ENCODE measurements at places on chromosomes 16 and 17. TPM values are rescaled to one million over a fixed set of nuclear protein-coding genes. Genes with fewer than 3 reads are reported as not detected.
A peak's percentile ranks its signal among the peaks of the same experiment; 100 is the strongest.

Gene CSH1
- 0.83 TPM for polyA plus RNA-seq

DNA sequence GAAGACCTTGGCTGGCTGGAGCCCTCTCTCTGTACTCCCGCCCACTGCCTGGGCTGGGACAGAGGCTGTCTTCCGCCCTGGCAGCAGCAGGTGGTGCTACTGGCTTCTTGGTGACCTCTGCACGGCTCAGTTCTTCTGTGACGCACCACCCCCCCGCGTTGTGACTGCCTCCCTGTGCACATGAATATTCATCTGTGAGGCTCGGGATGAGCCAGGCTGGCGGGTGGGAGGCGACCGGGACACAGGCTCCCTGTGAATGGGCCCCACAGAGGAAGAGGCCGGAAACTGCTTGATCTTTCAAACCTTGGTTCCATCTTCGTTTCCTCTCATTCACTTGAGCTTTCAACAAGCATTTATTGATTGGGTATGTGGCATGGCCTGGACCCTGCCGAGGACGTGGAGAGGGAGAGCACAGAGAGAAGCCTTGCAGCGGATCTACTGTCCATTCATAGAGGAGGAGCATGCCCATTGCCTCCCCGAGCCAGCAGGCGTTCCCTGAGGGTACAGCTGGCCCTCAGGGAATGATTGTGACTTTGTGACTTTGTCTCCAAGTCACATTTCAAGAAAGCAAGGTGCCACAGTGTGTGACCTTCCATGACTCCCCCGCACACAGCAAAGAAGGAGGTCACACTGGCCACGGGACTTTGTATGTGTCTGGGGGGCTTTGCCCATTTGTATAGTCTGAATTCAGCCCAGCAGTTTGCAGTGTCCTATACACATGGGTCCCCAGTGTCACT, 45.0 kb downstream of the B9D1 start:
- peak; percentile 77 for DNase-seq

Gene MFAP4
- polyA plus RNA-seq: 198 TPM

DNA sequence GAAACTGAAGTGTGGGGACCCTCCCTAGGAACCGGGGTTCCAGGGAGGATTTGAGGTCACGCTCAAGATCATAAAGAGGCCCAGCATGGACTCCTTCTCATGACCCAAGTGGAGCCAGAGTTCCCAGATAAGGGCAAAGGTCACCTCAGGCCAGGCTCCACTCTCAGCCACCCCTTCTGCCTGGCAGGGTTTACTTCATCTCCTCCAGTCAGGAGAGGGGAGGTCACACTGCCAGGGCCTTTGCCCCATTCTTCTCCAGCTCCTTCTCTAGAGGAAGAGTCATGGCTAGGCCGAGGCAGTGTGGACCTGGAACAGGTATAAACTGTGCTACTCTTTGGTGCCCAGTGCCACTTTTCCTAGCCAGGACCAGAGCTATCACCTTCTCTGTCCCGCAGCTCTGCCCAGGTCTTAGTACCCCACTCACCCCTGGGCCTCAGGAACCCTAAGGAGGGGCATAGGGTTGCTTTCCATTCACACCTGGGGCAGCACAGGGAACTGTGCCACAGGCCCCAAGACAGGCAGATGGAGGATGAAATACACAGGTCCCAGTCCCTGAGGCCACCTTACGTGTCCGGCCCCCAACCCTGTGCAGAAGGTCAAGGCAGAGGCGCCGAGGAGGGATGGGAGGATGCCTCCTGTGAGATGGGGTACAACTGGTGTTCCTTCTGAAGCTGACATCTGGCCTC, 879 bp upstream of the ACSF2 start:
- no peak for DNase-seq

Gene IST1
- polyA plus RNA-seq: 255 TPM

DNA sequence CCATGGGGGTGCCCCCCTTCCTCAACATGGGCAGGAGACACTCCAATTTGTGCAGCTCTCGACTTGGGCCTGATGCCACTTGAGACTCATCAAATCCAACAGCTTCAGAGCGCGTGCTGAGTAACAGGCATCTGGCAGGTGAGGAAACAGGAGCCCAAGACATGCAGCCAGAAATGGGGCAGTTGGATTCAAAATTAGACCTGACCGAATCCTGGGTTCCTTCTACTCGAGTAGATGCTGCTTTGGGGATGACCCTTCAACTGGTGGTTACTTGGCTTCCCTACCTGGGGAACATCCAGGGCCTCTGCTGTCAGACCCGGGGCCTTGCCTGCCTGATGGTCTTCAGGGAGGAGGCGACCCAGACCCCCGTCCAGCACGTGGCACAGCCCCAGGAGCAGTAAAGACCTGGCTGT, 488 bp upstream of the NTN3 start:
- no peak for DNase-seq

DNA sequence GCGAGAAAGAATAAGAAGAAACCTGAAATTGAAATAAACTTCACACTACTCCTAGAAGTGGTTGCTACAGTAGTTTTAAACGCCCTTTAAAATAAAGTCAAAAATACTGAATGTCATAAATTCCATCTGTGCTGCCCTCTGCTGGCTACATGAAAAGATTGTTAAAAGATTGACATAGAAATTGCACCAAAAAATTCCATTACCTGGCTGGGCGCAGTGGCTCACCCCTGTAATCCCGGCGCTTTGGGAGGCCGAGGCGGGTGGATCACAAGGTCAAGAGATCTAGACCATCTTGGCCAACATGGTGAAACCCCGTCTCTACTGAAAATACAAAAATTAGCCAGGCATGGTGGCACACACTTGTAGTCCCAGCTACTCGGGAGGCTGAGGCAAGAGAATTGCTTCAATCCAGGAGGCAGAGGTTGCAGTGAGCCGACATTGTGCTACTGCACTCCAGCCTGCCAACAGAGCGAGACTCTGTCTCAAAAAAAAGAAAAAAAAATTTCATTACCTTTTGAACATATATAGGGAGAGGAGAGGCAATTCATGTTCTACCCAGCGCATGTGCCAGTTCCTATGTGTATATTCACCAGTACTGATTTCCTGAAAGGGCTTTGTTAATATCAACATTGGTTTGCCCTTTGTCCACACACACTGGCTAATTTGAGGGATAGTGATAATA, 36.5 kb downstream of the CYTH1 start:
- no peak for DNase-seq

Gene SBK1
- 17.2 TPM for polyA plus RNA-seq

- no peak for DNase-seq
Observed at GRCh38 chr16:58109330-58109729, 19.9 kb downstream of the CFAP20 start.

DNA sequence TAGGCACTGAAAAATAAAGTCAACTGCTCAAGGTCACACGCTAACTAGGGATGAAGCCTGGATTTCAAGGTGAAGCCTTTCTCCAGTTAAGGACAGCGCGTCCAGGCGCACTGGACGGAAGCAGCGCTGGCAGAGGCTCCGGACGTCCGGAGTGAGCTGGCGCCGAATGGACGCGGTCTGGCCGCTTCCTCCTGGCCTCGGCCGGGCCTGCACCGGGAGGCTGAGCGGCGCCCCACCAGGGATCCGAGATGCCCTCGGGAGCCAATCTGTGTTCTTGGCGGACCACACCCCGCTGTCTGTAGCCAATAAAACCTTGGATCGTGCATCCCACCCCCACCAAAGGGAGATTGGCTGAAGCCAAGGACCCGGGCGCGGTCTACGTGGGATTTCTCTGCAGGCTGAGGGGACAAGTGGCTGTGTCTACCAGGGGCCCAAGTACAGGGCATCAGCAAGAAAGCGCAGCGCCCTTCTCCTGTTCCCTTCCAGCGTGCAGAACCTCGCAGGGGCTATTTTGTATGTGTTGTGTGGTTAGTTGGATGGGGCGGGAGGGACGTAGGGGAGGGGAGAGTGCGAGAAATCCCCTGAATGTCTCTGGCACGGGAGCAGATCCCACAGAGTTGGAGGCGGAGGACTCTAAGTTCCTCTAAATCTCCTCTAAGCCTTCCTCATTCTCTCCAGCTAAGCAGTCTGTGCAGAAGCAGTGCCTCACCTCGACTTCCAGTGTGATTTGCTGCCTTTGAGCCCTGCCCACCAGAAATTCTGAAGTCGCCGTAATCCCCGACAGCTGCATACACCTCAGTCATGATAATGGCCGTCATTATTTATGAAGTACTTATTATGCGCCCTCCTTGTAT, 2.5 kb upstream of the AKAP10 start:
- DNase-seq: no peak

Gene SEPTIN1
- 3.1 TPM for polyA plus RNA-seq

DNA sequence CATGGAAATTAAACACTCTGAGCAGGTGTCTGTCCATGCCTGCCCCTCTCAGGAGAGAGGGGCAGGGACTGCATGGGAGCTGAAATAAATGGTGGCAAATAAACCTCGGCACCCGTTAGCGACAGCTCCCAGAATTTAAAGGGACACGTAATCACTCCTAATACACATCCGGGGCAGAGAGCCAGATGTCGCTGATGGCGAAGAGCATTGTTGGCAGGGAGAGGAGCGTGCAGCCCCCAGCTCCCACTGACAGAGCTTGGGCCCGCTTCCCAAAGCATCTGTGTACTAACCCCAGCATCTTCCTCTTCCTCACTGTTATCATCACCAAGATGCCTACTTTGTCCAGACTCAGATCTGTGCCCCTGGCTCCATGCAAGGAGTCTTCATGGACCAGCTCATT, 85.8 kb downstream of the IRX5 start:
- DNase-seq: no peak

- no peak for DNase-seq
Observed at GRCh38 chr17:49365667-49366066, 3.6 kb upstream of the ZNF652 start.

Measured in renal cortex interstitium (tissue), 15 donors.